Body of pancreas (tissue), 4 donors: ENCODE measurements at places on chromosomes 1 and 21. TPM values are rescaled to one million over a fixed set of nuclear protein-coding genes. Genes with fewer than 3 reads are reported as not detected.
A peak's percentile ranks its signal among the peaks of the same experiment; 100 is the strongest.

CFAP107 gene
- total RNA-seq, result not detected

RIPK4 gene
- 14.5 TPM for total RNA-seq

KCNK2 gene
- total RNA-seq, result not detected

CLIC6 gene
- total RNA-seq, result 0.99 TPM

CYP4Z1 gene
- 2.3 TPM for total RNA-seq

CDA gene
- total RNA-seq, result not detected

OVAAL gene
- total RNA-seq, result not detected

LYST gene
- total RNA-seq, result 21.0 TPM

SLAMF7 gene
- total RNA-seq, result 0.26 TPM

DNA sequence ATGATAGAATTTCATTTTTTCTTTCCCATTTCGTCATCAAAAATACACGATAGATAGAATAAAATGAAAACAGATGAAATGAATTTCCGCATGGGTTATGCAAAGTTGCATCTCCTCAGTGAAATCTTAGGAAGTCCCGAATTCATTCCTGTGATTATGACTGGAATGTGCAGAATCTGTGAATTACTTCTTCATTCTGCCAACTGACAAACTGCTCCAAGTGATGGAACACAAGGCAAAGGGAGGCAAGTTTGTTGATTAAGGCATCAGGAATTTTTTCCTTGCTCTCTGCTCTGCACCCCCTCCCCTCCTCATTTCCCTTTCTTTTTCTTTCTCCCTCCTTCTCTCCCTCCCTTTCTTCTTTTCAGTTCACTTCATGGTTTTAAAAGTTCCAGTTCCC is 37.0 kb upstream of the ADGRL4 start:
- H3K4me1 ChIP-seq, result no peaks in the 10 kb centered on the region
- H3K36me3 ChIP-seq, result no peaks in the 10 kb centered on the region
- H3K27me3 ChIP-seq, result no peaks in the 10 kb centered on the region
- no peak for DNase-seq
- H3K27ac ChIP-seq, result no peak overlapping the region
- H3K4me3 ChIP-seq, result no peak overlapping the region

DNA sequence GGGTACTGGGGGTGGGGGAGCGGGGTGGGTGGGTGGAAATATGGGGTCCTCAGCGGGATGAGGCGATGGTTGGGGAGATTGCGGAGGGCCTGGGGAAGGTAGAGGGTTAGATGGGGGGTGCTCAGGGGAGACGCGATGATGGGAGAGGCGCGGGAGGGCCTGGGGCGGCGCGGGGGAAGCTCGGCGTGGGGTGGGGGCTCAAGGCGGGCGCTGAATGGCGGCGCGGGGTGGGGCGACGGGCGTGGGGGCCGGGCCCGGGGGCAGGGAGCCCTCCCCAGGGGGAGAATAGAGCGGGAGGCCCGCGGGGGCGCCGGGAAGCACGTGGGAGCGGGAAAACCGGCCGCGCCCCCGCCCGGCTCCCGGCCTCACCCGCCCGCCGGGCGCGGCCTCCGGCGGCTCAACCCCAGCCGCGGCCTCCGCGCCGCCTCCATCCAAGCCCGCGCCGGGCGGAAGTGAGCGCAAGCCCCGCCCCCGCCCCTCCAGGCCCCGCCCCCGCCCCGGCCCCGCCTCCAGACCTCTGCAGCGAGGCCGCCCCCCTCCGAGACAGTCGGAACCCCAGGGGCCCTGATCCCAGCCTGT is at the start of gene FAAP20:
Gene FAAP20, minus strand, starts transcription at position 454 of the 579 bp plus-strand sequence. Its CDS starts 23 bp downstream, at position 431.
- H3K27ac ChIP-seq, result peak within 1 kb of the TSS; percentile 99
- H3K4me1 ChIP-seq, result peaks cover 65% of the 10 kb centered on the region
- peak within 1 kb of the TSS; percentile 40 for H3K4me3 ChIP-seq
- no peaks in the 10 kb centered on the region for H3K36me3 ChIP-seq

DNA sequence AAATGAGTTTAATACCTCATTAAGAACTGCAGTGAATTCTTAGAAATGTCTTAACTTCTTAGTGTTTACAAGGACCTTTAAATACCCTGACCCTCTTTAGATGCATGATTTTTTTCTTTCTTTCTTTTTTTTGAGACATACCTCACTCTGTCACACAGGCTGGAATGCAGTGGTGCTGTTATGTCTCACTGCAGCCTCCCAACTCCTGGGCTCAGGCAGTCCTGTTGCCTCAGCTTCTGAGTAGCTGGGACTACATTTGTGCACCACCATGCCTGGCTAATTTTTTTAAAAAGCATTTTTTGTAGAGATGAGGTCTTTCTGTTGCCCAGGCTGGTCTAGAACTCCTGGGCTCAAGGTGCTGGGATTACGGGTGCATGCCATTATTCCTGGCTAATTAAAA is 191.8 kb downstream of the RPS6KC1 start:
- peaks cover 11% of the 10 kb centered on the region for H3K4me1 ChIP-seq
- H3K27ac ChIP-seq, result no peak overlapping the region
- H3K4me3 ChIP-seq, result no peak overlapping the region
- H3K27me3 ChIP-seq, result no peaks in the 10 kb centered on the region
- H3K36me3 ChIP-seq, result no peaks in the 10 kb centered on the region

- H3K36me3 ChIP-seq, result no peaks in the 10 kb centered on the region
- no peak overlapping the region for H3K27ac ChIP-seq
- no peak for DNase-seq
- H3K4me3 ChIP-seq, result no peak overlapping the region
These were observed 121.8 kb upstream of the WNT4 start for GRCh38 chr1:22264464-22265341.

GRCh38 chr1:34406833-34407539 is 230.3 kb downstream of the C1orf94 start:
- H3K4me1 ChIP-seq, result peaks cover 13% of the 10 kb centered on the region
- no peak overlapping the region for H3K4me3 ChIP-seq
- no peaks in the 10 kb centered on the region for H3K27me3 ChIP-seq

- H3K27ac ChIP-seq, result no peak overlapping the region
- H3K4me3 ChIP-seq, result no peak overlapping the region
- H3K4me1 ChIP-seq, result no peaks in the 10 kb centered on the region
These were observed 46.4 kb upstream of the ERG start for GRCh38 chr21:38544661-38545060.

GRCh38 chr1:173562813-173563212 is 40.1 kb downstream of the SLC9C2 start:
- no peaks in the 10 kb centered on the region for H3K27me3 ChIP-seq
- H3K27ac ChIP-seq, result no peak overlapping the region
- H3K36me3 ChIP-seq, result no peaks in the 10 kb centered on the region
- H3K4me3 ChIP-seq, result no peak overlapping the region
- no peaks in the 10 kb centered on the region for H3K4me1 ChIP-seq

DNA sequence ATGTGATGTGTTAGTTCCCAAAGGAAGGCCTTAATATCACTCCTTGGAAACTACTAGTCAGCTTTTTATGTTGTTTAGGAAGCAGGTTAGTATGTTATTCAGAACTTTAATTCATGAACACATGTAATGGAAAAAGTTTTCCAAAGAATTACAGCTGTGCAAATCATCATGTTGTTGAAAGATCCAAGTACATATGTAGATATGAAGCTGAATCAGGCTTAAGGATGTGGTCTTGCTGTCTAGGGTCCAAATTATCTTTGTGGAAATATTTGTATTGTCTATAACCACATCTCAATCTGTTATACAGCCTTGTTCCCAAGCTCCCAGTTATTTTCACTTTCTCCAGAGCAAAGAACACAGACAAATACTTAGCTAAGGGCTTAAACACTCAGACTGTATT is 231.6 kb downstream of the TPR start:
- DNase-seq, result no peak
- no peaks in the 10 kb centered on the region for H3K27me3 ChIP-seq
- no peaks in the 10 kb centered on the region for H3K36me3 ChIP-seq

DNA sequence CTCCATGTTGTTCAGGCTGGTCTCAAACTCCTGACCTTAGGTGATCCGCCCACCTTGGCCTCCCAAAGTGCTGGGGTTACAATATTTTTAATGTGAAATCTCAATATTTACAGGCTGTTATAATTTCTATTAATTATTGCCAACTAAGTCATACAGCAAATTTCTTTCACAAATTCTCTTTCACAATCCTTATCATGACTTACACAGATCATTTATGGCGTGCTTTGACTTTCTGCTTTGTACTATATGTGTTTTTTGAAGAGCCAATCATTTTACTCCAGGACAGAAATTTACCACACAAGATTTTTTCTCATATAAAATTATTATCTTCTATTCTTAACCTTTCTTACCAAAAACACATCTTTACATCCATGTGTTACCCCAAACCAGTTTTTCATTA is 1729.9 kb downstream of the NCAM2 start:
- no peaks in the 10 kb centered on the region for H3K36me3 ChIP-seq
- no peak overlapping the region for H3K27ac ChIP-seq
- no peaks in the 10 kb centered on the region for H3K4me1 ChIP-seq

GRCh38 chr1:223712194-223712849 is at the start of gene CAPN2:
CAPN2 (plus strand) TSS chr1:223712539; CDS start chr1:223712641, 102 bp downstream.
- peak; percentile 86 for DNase-seq
- H3K36me3 ChIP-seq, result no peaks in the 10 kb centered on the region
- no peaks in the 10 kb centered on the region for H3K27me3 ChIP-seq

- no peak overlapping the region for H3K27ac ChIP-seq
- H3K36me3 ChIP-seq, result no peaks in the 10 kb centered on the region
- no peaks in the 10 kb centered on the region for H3K4me1 ChIP-seq
- no peaks in the 10 kb centered on the region for H3K27me3 ChIP-seq
These were observed 47.4 kb upstream of the C21orf91 start for GRCh38 chr21:17866590-17866989.

- H3K27me3 ChIP-seq, result no peaks in the 10 kb centered on the region
- peaks cover 23% of the 10 kb centered on the region for H3K4me1 ChIP-seq
- no peak overlapping the region for H3K4me3 ChIP-seq
These were observed 24.4 kb upstream of the COL18A1 start for GRCh38 chr21:45380566-45380965.

- peak; percentile 18 for DNase-seq
- no peaks in the 10 kb centered on the region for H3K27me3 ChIP-seq
- H3K27ac ChIP-seq, result no peak overlapping the region
These were observed 157.1 kb upstream of the NRIP1 start for GRCh38 chr21:15221799-15222386.

- H3K27ac ChIP-seq, result no peak overlapping the region
- H3K4me3 ChIP-seq, result no peak overlapping the region
- peaks cover 6% of the 10 kb centered on the region for H3K4me1 ChIP-seq
- no peaks in the 10 kb centered on the region for H3K27me3 ChIP-seq
- no peaks in the 10 kb centered on the region for H3K36me3 ChIP-seq
These were observed 6.0 kb upstream of the TGFBR3 start for GRCh38 chr1:91891969-91892368.

GRCh38 chr1:163106364-163106987 is 37.3 kb downstream of the RGS4 start:
- H3K27me3 ChIP-seq, result no peaks in the 10 kb centered on the region
- H3K4me3 ChIP-seq, result no peak overlapping the region
- no peak for DNase-seq
- no peaks in the 10 kb centered on the region for H3K4me1 ChIP-seq

DNA sequence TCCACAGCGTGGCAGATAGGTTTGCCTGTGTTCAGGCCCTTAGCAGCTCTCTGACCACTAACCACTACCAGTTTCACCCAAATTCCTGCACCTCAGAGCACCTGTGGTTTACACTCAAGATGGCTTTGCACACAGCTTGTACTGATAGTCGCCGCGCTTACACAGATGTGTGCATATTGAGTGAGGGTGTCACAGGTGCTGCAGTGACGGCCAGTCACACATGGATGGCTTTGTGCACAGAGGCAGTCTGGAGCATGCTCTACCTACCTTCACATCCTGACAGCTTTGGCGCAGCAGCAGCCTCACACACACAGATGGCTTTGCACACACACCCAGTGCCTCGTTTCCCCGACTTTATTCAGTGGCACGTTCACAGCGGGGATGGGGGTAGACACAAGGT is 7.5 kb downstream of the DMAP1 start:
- peaks cover 9% of the 10 kb centered on the region for H3K4me1 ChIP-seq
- no peak overlapping the region for H3K27ac ChIP-seq
- DNase-seq, result no peak
- peaks cover 32% of the 10 kb centered on the region for H3K36me3 ChIP-seq
- no peaks in the 10 kb centered on the region for H3K27me3 ChIP-seq

DNA sequence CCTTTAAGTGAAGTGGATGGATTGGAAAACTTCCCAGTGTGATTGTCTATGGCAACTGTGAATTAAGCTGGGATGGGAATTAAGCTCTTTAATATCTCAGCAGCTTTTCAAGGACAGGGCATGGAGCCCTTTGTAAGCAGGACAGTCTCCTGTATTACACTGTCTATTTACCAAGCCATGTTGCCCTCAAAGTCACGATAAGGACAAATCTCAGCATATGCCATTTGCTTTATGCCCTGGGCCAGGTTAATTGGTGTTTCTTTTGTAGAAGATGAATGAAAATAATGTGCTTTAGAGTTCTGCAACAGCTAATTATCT is 17.6 kb downstream of the UTP25 start:
- H3K4me3 ChIP-seq, result no peak overlapping the region
- no peak for DNase-seq
- no peak overlapping the region for H3K27ac ChIP-seq
- no peaks in the 10 kb centered on the region for H3K4me1 ChIP-seq
- H3K36me3 ChIP-seq, result peaks cover 16% of the 10 kb centered on the region

- no peak overlapping the region for H3K4me3 ChIP-seq
- no peaks in the 10 kb centered on the region for H3K4me1 ChIP-seq
- DNase-seq, result peak; percentile 48
- H3K36me3 ChIP-seq, result no peaks in the 10 kb centered on the region
- no peak overlapping the region for H3K27ac ChIP-seq
These were observed 68.1 kb downstream of the EDEM3 start for GRCh38 chr1:184686540-184686939.

- no peak for DNase-seq
- no peaks in the 10 kb centered on the region for H3K4me1 ChIP-seq
- no peak overlapping the region for H3K27ac ChIP-seq
- no peaks in the 10 kb centered on the region for H3K36me3 ChIP-seq
- H3K4me3 ChIP-seq, result no peak overlapping the region
These were observed 64.2 kb downstream of the ACOT7 start for GRCh38 chr1:6329396-6329795.

- no peaks in the 10 kb centered on the region for H3K27me3 ChIP-seq
- no peak overlapping the region for H3K4me3 ChIP-seq
- H3K27ac ChIP-seq, result no peak overlapping the region
These were observed 282.4 kb downstream of the HLX start for GRCh38 chr1:221161571-221162041.

DNA sequence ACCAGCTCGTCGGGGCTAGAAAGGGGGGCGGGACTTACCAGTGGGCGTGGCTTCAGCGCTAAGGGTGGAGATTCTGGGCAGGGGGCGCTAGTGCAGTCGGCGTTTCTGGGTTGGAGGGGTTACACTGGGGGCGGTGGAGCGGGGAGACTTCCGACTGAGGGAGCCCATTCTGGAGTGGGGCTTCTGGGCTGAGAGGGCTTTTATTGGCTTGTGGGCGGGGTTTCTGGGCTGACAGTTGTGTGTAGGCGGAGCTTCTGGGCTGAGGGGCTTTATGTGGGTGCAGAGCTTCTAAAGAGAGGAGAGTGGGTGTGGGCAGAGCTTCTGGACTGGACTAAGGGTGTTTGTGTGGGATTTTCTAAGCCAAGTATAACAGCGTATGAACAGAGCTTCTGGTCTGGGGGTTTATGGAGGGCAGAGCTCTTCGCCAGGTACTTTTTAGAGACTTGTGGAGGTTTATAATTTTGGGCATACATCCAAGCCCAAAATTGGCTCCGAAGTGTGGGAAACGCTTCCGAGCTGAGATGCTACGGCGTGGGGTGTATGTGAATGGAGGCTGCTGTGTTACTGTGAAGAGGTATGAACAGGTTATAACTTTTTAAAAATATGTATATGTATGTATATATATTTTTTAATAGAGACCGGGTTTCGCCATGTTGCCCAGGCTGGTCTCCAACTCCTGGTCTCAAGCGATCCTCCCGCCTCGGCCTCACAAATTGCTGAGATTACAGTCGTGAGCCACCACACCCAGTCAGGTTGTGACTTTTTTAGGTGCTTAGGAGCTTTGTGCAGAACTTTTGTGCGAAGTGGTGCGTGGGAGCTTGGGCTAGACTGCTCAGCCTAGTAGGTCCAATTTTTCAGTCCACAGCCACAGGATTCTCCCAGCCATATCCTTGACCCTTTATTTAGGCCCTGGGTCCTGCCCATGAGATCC is 825 bp downstream of the TMEM39B start:
- DNase-seq, result no peak
- H3K36me3 ChIP-seq, result no peaks in the 10 kb centered on the region
- H3K4me3 ChIP-seq, result peak overlapping the region; percentile 61
- H3K27ac ChIP-seq, result peak overlapping the region; percentile 91
- peaks cover 14% of the 10 kb centered on the region for H3K4me1 ChIP-seq
- no peaks in the 10 kb centered on the region for H3K27me3 ChIP-seq
